ENCODE measurements at places on chromosomes 7 and 10. TPM values are rescaled to one million over a fixed set of nuclear protein-coding genes. Genes with fewer than 3 reads are reported as not detected.

CNPY1 gene
- total RNA-seq: not detected

DNA sequence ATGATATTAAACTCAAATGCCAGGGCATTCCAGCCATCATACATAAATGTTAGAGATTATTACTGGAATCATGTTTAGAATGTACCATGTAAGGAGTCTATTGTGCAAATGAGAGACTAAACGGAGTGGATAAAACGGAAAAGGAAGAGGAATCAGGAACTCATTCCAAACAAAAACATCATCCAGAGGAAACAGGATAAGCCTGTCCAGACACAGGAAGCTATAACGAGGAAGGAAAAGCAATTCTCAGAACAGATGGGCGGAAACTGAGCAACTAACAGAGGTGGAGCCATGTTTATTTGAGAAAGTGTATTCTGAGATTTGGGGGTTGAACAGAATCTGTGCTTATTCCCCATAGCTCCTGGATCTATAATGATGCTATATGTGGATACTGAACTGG lies 52.3 kb upstream of the TRIM24 start:
- no peaks in the 10 kb centered on the region for H3K27me3 ChIP-seq
- no peak for DNase-seq
- H3K36me3 ChIP-seq: no peaks in the 10 kb centered on the region
- no peak overlapping the region for H3K27ac ChIP-seq

DENND11 gene
- total RNA-seq: 21.1 TPM

EIF4EBP2 gene
- total RNA-seq: 47.4 TPM

RPEL1 gene
- not detected for total RNA-seq
